ENCODE measurements at places on chromosomes 1 and 21. TPM values are rescaled to one million over a fixed set of nuclear protein-coding genes. Genes with fewer than 3 reads are reported as not detected.

The ITLN2 gene
- total RNA-seq: not detected

The DPT gene
- 0.93 TPM for total RNA-seq

The KCNA2 gene
- total RNA-seq: not detected

The RPTN gene
- total RNA-seq: not detected

The SHISA4 gene
- total RNA-seq: 13.9 TPM

All from aortic smooth muscle cell (primary cell).